NCI-H69 (cell line): ENCODE measurements at places on chromosomes 1 and 21.

GRCh38 chr21:25717491-25718147 is 17.1 kb downstream of the ATP5PF start:
- no peak for DNase-seq

DNA sequence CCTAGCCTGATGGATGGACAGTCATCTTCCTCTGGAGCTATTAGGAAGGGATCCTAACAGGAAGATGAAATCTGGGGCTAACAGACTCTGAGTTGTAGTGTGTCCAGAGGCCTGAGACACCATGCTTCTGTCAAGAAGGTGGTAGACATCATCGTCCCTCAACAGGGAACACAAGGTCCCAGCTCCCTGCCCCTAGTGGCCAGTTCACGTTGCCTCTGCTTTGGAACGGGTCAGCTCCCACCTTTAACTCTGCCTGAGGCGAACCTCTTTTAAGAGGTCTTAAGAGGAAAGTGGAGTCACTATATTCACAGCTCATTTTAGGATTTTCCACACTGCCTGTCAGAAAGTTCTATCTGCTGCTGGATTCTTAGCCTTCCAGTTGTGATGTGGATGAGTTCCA is 28.3 kb downstream of the LRRC71 start:
- no peak for DNase-seq

GRCh38 chr1:32372149-32372756 is 9.9 kb downstream of the TSSK3 start:
- DNase-seq: no peak

DNA sequence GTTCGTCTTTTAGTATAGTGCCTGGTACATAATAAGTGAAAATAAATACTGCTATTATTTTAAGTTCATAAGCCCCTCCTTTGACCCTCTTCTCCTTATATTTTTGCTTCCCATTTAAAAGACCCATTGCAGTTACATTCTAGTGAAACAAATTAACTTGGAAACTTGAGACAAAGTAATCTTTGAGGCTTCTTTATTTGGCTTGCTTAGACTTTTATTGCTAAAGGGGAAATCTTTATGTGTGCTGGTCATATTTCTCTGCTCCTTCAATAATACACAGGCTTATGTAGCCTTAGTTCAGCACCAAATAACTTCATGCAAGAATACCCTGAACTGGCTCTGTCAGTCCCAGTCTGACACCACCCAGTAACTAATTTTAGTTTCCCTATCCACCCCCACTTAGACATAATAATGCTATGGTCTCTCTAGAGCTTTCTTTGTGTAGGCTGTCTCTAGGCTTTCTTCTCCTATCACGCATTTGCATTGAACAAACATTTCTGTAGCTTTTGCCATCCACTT is 257.8 kb downstream of the OMA1 start:
- no peak for DNase-seq

- DNase-seq: no peak
Measured at GRCh38 chr1:94543893-94544635, 2.5 kb upstream of the F3 start.

- DNase-seq: peak; percentile 68
Measured at GRCh38 chr1:175839779-175840669, 96.6 kb upstream of the TNR start.

GRCh38 chr1:228988664-228989063 is 253.4 kb downstream of the RHOU start:
- peak; percentile 40 for DNase-seq

- peak; percentile 24 for DNase-seq
Measured at GRCh38 chr1:225655509-225656258, 2.8 kb upstream of the ENAH start.

DNA sequence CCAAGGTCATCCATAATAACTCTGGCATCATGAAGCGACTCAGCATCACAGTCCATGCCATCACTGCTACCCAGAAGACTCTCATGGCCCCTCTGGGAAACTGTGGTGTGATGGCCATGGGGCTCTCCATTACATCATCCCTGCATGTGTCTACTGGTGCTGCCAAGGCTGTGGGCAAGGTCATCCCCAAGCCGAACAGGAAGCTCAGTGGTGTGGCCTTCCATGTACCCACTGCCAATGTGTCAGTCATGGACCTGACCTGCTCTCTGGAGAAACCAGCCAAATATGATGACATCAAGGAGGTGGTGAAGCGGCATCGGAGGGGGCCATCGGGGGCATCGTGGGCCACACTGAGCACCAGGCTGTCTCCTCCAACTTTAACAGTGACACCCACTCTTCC is 65.1 kb upstream of the ARHGAP29 start:
- DNase-seq: no peak

DNA sequence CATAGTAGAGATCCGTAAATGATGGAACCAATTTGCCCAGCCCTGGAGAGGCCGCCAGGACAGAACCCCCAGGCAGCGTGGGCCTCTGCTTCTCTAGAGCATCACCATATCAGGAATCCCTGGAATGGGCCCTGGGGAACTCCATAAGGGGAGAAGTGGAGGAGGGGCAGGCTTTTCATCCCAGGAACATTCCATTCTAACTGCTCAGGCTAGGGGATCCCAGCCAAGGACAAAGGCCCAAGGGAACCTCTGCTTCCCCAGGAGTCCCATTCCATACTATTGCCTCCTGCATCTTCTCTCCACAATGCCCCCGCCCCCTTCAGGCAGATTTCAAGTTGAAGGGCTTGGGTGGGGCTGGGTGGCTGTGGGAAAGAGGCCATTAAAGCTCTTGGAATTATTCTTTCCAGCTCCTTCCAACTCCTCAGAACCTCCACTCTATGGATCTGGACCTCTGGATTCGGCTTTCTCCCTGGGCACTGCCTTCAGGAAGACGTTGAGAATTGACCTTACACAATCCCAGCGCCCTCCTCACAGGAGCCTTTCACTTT is 6.0 kb downstream of the TRNP1 start:
- no peak for DNase-seq

DNA sequence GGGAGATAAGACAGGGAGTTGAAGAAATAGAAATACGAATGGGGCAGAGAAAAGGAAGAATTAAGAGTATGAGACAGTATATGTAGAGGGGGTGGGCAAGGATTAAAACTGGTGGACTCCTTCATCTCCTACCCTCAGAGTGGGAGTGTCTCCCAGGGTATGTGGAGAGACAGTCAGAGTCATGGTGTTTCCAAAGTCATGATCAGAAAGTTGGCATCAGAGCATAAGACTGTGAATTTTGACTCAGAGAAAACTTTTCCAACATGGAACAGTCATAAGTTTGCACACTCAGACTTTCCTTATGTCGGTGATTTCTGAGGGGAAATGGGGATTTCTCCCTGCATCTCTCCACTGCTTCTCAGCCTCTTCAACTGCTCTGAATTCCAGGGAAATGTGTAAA is 2.4 kb downstream of the CD84 start:
- no peak for DNase-seq

GRCh38 chr1:243646841-243647240 is 203.2 kb downstream of the AKT3 start:
- no peak for DNase-seq

DNA sequence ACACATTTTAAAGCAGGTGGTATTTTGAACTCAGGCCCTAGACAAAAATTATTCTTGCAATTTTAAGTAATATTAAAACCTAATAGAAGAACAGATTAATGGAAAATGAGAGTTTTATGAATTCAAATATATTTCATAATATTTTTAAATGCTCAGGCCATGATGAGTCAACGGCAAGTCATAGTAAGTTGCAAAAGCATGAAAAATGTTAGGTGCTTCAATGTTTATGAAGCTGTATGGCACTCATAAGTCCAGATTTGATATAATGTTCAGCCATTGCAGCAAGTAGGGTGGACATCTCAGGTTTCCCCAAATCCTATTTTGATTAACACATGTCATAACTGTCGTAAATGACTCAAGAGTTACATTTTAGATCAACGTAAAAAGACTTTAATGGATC is 112.6 kb downstream of the GRIK1 start:
- DNase-seq: no peak

DNA sequence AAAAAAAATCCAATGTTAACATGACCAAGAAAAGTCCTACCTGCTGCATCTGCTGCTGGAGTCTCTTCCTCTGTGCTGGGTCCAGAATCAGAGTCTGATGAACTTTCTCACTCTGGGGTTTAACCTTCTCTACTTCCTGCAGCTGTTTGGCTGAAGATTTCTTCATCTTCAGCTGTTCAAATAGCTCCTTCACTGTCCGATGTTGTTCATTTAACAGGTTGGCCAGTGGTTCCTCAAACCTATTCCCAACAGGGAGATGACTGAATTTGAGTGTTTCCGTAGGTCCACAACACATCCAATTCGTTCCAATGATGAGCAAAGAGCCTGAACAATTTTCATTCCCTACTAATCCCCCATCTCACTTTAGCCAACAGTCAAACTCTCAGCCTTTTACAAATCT is 79.4 kb downstream of the GON4L start:
- no peak for DNase-seq

DNA sequence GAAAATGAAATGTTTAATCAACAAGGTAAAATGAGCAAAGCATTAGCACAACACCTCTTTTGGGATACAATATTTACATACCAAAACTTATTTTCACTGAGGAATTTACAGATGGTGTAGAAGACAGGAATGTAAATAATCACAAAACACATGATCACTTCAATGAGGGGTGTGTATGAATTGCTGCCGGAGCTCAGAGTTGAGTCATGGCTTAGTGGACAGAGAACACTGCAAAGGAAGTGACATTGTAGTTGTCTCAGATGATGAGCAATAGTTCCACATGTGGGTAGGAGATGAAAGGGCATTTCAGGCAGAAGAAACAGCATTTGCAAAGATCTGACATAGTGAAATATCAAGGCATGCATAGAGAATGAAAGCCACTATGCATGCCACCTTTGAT is 5.6 kb upstream of the KPRP start:
- DNase-seq: no peak

DNA sequence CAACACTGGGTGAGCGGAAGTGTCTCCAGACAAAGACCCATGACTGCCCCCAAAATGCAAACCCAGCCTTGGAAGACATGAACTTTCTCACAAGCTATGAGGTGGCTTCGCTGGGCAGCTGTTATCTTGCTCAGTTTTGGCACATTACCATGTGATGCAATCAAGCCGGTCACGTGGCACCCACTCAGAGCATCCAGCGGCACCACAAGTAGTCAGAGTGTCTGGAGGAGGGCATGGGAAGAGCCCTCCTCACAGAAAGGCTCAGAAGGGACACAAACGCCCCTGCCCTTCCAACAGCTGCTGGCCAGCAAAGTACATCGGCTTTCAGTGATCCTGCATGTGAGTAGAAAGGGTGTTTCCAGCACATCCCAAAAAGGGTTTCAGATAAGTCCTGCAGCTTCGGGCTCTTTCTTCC is 145.5 kb upstream of the IRF2BP2 start:
- DNase-seq: peak; percentile 33

GRCh38 chr1:37317870-37318467 is 156.4 kb upstream of the ZC3H12A start:
- peak; percentile 42 for DNase-seq

DNA sequence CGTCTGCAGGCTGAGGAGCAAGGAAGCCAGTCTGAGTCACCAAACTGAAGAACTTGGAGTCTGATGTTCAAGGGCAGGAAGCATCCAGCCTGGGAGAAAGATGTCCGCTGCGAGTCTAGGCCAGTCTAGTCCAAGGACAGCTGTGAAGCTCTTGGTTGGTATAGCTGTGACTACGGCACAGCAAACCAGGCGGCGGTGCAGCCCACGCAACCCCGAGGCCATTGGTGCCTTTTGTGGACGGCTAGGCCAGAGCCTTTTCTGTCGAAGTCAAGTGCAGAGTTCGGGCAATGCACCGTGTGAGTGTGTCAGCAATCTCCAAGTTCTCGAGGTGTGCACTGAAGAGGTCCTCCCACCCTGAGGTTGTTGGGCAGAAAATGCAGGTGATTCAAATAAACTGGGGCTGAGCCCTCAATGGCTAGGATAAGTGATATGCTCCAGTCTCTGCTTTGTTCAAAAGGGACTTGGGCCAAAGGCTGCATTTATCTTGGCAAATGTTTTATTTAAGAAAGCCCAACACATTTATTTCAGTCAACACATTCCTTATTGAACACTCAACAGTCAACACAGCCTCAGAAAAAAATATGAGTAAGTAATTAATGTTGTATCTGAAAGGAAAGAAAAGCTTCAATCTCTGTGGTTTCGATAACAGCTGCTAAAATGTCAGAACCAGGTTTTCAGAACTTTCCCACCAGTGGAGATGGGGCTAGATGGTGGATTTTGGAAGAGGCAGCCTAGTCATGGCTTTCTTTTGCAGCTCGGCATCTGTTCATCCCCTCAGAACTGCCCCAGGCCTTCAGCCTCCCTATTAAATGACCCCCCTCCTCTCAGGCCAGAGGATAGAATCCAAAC is 78.1 kb upstream of the COX20 start:
- no peak for DNase-seq

DNA sequence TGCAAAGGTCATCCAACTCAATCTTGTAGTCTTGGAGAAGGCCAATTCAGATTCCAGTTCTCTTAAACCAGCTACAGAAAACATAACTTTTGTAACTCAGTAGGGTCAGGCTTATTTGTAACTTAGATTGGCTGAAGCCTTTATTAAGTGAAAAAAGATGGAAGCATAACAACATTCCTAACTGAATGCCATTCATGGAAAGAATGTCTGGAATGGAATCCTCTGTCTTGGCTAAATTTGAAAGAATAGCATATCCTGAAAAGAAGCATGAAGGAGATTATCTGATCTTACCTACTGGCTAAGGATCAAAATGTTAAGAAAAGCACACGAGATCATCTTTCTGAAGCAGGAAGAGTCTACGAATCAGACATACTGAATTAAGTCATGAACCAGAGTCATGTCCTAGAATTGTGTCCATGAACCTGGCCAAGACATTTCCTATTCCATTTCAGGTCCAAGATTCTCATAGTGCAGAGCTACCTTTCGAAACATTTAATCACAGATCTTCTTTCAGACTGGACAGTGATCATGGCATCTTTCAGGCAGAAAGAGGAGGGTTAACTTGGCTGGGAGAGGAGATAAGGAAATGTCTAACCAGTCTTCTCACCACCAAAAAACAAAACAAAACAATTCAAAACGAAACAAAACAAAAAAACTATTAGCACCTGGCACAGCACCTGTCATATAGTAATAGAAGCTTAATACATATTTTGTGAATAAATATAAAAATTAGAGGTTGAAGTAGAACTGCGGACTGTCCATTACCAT is 75.6 kb downstream of the XCL2 start:
- DNase-seq: no peak

GRCh38 chr1:118184739-118185083 is 317 bp downstream of the SPAG17 start:
- DNase-seq: peak; percentile 79

DNA sequence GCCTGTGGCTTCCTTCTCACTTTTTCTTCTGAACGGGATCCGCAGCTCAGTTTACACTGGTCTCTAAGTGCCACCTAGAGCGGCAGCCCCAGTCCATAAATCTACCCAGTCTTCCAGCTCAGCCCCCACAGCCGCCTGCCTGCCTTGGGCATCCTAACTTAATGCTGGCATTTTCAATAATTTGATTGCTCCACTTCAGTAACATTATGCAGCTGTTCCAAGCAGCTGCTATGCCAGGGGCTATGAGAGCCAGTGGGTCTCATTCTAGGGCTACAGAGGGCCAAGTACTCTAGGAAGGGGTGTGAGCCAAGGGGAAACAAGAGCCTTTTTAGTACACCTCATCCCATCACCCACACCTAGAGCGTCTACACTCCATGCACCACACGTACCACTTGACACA is 48.4 kb upstream of the COA6 start:
- no peak for DNase-seq
